ENCODE measurements at places on chromosomes 12 and 14. TPM values are rescaled to one million over a fixed set of nuclear protein-coding genes. Genes with fewer than 3 reads are reported as not detected.

SYNE3 gene
- total RNA-seq, result 0.03 TPM

PLEKHG7 gene
- total RNA-seq, result not detected

ZNF384 gene
- 52.0 TPM for total RNA-seq

OLR1 gene
- not detected for total RNA-seq

ZC2HC1C gene
- 0.90 TPM for total RNA-seq

FAM90A1 gene
- not detected for total RNA-seq

OR6C70 gene
- not detected for total RNA-seq

- no peak for DNase-seq
Measured at GRCh38 chr12:12195081-12195480, 71.8 kb downstream of the LRP6 start.

- no peak for DNase-seq
Measured at GRCh38 chr14:61338457-61338856, 17.1 kb downstream of the PRKCH start.

DNA sequence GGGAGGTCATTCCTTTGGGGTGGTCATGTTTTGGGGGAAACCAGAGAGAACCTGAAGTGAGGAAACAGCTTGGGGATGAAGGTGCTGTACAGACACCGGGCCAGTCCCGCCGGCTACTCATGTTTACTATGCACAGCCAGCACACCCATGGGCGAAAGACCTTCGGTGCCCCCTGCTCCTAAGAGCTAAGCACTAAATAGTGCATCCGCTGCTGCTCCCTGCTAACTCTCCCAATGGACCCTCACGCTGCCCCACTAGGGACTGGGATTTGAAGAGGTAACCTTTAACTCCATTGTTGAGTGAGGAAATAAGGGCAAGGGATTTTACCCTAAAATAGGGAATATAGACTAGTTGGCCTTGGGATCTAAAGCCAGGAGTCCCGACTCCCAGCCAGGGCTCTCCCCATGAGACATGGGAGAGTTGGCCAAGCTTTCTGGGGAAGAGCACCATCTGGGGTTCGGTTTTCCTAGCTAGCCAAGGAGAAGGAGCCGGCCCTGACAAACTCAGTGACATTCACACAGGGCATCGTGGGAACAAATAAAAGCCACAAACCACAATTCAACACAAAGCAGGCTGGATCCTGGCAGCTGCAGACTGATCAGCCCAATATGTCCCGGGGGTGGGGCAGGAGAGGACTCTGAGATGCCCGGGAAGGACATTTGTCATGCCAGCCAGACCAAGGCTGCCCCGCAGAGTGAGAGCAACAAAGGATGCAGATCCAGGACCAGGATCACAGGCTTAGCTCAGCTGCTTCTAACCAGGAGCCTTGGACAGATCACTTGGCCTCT lies 91.7 kb downstream of the SINHCAF start:
- no peak for DNase-seq

- DNase-seq, result peak; percentile 19
Measured at GRCh38 chr12:94304566-94305061, 155.1 kb downstream of the CEP83 start.

GRCh38 chr14:92785667-92786426 lies 8.3 kb upstream of the GOLGA5 start:
- no peak for DNase-seq

DNA sequence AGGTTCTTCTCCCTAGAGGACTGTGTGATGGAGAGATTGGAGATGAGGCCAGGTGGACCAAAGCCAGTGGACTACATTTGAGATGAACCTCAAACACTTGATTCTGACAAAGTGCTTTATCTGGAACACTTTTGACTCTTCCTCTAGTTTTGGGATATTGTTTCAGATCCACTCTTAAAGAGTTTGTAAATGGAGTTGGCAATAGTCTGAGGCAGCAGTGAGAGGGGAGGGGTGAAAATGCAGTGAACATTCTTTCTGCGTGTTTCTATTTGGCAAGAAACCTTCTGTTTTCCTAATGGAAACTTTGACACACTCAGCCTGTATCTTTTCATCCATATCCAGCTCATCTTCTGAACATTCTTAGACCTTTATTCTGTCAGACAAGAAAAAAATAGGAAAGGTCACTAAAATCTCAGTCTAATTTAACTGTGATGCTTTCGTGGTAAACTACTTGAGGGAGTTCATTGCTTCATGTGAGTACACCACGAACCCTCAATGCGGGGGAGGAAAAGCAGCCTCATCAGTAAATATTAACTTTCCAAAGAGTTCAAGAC lies 57.4 kb upstream of the KCNJ8 start:
- no peak for DNase-seq

GRCh38 chr12:11731455-11731854 lies 82.0 kb downstream of the ETV6 start:
- no peak for DNase-seq

DNA sequence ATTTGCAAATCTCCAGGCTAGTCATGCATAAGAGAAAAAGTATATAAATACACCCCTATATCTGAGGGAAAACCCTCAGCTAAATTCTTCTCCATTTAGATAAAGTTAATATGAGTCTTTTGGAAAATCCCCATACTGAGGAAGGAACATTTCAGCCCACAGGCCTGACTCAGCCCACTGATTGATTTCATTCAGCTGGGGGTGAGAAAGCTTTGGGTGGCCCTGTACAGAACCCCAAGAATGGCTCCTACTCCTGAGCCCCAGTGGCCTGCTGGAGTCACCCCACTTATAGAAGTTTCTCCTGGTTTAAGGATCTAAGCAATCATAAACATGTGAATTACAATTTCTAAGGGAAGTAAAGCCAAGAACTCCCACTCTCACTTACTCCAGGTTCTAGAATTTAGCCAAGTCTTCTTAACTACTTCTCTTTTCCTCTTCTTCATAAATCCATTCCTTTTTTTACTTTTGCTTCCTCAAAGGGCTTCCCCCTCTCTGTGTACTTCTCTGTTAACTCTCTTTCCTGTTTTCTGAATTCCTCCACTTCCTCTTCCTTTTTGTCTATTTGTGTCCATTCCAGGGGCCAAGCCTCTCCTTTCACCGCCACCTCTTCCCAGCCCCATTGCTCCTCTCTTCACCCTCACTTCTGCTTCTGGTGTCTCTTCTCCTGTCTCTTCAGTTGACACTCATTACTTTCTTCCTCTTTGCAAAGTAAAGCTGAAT lies 21.0 kb downstream of the RTN1 start:
- no peak for DNase-seq

- DNase-seq, result no peak
Measured at GRCh38 chr12:57477710-57478681, 1.7 kb downstream of the ARHGAP9 start.
